ENCODE measurements at places on chromosomes 3 and 15. TPM values are rescaled to one million over a fixed set of nuclear protein-coding genes. Genes with fewer than 3 reads are reported as not detected.

The RMDN3 gene
- 18.9 TPM for polyA plus RNA-seq

The FBXW12 gene
- polyA plus RNA-seq, result not detected

The CCDC9B gene
- 7.4 TPM for polyA plus RNA-seq

The SLC28A1 gene
- polyA plus RNA-seq, result not detected

The ACAN gene
- 0.10 TPM for polyA plus RNA-seq

The SGO1 gene
- polyA plus RNA-seq, result 3.7 TPM

The DCP1A gene
- polyA plus RNA-seq, result 14.1 TPM

The SUSD5 gene
- 0.36 TPM for polyA plus RNA-seq

The OCA2 gene
- not detected for polyA plus RNA-seq

Data from mammary epithelial cell (primary cell).